ENCODE measurements at places on chromosomes 1 and 21.

GRCh38 chr1:218575079-218575478, 229.9 kb downstream of the TGFB2 start:
- no peak for DNase-seq

DNA sequence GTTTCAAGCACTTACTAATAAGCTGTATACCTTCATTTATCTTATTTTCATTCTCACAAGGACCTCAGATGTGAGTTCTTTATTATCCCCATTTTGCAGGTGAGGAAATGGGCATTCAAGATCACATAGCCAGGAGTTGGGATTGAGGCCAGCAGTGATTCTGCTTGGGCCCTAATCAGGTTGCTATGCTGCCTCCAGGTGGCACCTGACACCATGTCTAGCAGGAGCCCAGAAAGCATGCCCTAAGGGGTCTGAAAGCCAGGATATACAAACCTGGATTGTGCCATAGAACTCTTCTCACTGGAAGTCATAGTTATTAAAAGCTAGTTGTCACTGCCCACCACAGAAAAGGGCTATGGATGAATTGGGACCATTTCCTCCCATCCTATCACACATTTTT, 61.1 kb downstream of the FYB2 start:
- DNase-seq, result no peak

DNA sequence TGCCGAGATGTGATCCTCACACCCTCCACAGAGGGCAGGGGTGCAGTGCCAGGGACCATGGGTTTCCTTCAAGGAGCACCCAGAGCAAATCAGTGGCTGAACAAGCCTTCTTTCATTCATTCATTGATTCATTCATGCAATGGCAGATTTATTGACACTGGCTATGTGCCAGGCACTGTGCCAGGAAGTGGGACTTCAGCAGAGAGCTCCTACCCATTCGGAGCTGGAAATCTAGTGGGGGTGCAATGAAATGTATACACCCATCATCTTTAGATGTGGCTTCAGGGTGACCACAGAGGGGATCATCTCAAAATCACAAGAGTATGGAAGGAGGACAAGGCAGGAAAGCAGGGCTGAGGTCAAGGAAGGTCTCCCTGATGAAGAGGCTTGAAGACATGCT, 18.9 kb downstream of the SLC6A9 start:
- DNase-seq, result no peak

DNA sequence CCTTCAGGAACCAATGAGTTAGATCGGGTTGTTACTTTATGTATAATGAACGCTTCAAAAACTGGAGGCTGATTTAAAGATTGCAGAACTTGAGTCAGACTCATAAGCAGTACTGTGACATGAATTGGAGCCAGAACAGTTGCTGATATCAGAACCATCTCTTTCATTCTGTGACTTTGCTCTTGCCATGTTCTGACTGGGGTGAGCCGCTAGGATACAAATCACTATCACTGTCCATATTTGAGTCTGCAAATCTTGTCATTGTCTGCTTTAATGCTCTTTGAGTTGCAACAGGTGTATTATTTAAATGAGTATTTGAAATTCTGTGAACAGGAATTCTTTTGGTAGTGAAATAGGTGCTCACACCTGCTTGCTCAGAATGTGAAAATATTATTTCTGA, 52.5 kb downstream of the LRIG2 start:
- DNase-seq, result no peak
